ENCODE measurements at places on chromosomes 2 and 18.
A peak's percentile ranks its signal among the peaks of the same experiment; 100 is the strongest.

DNA sequence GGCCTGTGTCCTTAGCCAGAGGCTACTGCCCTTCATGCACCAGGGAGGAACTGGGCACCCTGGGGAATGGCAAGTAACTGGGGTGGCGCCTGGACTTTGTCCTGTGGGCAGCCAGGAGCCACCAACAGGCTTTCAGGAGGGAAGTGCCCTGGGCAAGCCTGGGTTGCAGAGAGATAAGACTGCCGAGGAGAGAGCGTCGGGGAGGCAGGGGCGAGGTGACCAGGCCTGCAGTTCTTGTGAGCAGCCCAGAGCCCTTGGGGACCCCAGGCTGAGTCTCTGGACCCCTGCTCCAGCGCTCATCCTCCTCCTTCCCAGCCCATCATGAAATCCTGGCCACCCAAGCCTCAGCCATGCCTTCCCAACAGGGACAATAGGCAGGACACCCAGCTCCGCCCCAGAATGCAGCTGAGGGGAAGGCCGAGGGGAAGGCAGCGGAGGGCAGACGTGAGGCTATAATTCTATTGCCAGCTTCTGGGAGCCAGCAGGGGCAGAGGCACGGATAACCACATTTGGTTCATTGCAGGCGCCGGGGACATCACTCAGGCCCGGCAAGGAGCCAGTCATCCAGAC lies 25.1 kb downstream of the ADRA2B start:
- DNase-seq, result no peak

- no peak for DNase-seq
Observed at GRCh38 chr2:80947601-80948130, 643.1 kb upstream of the LRRTM1 start.

DNA sequence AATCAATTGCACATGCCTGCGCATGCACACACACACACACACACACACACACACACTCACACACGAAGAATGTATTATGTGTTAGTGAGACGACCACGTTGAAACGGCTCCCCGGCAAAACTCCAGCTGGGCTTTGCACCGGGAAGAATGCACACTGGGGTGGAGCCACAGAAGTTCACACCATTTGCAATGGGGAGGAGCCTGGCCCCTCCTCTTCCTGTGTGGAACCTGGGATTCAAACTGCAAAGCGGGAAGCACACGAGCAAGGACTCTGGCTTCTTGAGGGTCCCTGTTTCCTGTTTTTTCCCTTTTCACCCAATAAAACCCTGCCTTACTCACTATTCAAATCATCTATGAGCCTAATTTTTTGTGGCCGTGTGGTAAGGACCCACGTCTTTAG lies 304.0 kb upstream of the TMEFF2 start:
- no peak for DNase-seq

- no peak for DNase-seq
Observed at GRCh38 chr18:65994302-65994701, 243.5 kb downstream of the CDH7 start.

GRCh38 chr18:58069721-58070292 lies 25.8 kb downstream of the NEDD4L start:
- no peak for DNase-seq

- no peak for DNase-seq
Observed at GRCh38 chr2:48248251-48248933, 281.6 kb upstream of the STON1 start.

- DNase-seq, result no peak
Observed at GRCh38 chr18:78670778-78671391, 308.7 kb upstream of the SALL3 start.

DNA sequence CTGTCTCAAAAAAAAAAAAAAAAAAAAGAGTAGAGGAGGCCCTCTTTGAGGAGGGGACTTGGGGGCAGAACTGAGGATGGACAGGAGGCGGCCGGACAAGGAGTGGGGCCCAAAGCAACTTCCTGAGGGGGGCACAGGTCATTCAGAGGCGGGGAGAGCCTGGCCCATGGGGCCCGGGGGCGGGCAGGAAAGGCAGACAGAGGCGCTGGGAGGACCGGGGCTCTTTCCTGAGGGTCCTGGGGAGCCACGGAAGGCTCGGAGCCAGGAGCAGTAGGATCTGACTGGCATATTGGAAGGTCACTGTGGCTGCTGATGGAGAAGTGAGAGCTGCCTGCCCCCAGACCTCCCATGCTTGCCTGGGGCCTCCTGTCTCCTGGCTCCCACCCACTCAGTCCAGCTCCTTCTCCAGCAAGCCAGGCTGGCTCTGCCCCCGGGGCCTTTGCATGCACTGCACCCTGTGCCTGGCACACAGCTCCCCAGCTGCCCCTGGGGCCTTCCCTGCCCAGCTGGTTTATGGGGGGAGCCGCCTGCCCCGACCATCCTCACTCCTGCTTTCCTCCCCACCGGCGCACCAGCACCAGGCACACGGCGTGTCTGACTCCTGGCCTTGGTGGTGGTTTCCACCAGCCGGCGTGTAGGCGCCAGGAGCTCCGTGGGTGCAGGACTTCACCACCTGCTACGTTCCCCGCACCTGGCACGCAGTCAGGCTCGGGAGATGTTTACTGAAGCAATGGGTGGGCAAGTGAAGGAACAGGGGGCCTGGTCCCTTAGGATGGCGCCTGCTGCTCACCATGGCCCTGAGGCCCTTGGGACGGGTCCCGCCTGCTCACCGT lies 5.6 kb downstream of the ESPNL start:
- no peak for DNase-seq

GRCh38 chr2:9565436-9566153 lies 10.0 kb upstream of the ADAM17 start:
- DNase-seq, result peak; percentile 79

- no peak for DNase-seq
Observed at GRCh38 chr18:56431551-56431950, 206.8 kb downstream of the TXNL1 start.

GRCh38 chr18:38487521-38487920 lies 921.9 kb upstream of the CELF4 start:
- no peak for DNase-seq

DNA sequence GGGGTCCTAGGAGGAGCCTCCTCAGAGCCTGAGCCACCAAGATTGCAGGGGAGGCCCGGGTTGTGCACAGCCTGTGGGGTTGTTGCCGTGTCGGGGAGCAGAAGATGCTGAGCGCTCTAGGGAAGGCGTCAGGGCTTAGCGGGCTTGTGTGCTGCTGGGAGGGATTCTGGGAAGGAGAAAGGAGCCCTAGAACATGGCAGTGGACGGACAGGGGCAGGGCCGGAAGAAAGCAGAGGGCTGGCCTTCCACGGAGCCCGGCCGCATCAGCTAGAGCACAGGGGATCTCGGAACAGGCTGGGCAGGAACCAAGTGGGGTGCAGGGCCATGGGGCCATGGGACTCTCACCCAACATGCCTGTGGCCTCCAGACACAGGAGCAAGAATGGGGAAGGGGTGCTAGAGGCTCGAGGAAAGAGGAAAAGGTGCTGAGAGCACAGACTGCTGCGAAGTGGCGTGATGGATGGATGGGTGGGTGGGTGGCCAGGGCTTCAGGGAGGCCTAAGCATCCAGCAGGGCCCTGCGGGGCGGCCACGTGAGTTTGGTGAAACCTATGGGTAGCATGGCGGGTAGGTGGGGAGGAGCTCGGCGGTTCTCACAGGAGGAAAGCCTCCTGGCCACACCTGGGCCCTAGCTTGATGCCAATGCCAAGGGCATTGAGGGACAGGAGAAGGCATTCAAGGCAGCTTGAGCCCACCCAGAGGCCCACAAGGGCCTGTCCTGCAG lies 35.8 kb downstream of the MTERF4 start:
- no peak for DNase-seq

DNA sequence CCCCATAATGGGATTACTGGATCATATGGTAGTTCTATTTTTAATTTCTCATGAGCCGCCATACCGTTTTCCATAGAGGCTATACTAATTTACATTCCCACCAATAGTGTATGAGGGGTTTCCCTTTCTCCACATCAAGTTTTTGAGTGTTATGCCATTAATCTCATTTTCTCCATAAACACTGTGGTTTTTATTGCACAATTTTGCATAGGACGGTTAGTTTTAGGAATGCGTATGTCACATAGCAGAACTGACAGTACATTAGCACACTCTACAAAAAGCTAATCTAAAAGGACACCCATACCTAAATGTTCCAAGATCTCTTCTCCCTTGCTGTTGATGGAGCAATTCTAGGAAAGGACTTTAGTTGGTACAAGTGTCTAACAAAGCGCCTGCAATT lies 32.5 kb downstream of the DARS1 start:
- DNase-seq, result no peak

- DNase-seq, result no peak
Observed at GRCh38 chr2:195562570-195563566, 94.2 kb upstream of the SLC39A10 start.

DNA sequence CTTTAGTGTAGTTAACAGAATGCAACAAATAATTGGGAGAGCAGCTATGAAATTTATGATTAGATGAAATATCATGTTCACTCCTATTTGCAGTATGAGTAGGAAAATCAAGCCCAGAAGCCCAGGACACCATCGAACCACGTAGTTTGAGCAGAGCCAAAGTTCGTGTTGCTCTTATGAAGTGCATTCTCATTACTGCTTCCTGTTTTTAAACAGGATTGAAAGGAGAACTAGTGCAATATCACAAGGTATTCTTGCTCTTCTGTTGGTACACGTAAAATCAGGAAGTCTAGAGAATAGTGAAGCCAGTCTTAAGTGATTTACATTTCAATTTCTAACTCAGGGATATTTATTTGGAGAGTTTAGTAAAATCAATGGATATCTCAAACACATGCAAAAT lies 21.1 kb downstream of the ARHGAP15 start:
- no peak for DNase-seq

GRCh38 chr18:2425426-2426317 lies 145.6 kb downstream of the METTL4 start:
- no peak for DNase-seq

DNA sequence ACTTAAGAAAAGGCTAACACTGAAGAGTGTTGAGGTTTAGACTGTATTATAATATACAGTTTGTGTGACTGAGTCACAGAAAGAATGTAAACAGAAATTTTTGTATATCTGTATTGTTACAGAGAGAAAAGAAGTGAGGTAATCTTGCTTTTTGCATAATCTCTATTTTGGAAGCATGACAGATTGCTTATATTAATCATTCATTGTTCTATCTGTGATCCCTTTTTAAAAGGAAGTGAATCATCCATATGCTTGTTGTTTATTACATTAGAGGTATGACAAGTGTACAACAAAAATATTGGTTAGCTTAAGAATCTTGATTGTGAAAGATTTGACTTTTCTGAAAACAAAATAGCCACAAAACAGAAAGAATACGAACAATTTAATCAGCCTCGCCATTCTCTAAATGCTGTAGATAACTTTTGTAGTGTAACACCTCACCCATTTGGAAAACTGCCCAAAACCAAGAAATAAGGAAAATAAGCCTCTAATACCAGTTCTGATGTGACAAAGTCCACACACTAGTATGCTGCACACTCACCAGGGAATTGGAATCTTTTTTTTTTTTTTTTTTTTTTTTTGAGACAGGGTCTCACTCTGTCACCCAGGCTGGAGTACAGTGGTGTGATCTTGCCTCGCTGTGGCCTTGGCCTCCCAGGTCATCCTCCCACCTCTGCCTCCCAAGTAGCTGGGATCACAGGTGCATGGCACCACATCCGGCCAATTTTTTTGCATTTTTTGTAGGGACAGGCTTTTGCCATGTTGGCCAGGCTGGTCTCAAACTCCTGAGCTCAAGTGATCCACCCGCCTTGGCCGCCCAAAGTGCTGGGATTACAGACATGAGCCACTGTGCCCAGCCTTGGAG lies 91.5 kb upstream of the LPIN2 start:
- DNase-seq, result no peak

DNA sequence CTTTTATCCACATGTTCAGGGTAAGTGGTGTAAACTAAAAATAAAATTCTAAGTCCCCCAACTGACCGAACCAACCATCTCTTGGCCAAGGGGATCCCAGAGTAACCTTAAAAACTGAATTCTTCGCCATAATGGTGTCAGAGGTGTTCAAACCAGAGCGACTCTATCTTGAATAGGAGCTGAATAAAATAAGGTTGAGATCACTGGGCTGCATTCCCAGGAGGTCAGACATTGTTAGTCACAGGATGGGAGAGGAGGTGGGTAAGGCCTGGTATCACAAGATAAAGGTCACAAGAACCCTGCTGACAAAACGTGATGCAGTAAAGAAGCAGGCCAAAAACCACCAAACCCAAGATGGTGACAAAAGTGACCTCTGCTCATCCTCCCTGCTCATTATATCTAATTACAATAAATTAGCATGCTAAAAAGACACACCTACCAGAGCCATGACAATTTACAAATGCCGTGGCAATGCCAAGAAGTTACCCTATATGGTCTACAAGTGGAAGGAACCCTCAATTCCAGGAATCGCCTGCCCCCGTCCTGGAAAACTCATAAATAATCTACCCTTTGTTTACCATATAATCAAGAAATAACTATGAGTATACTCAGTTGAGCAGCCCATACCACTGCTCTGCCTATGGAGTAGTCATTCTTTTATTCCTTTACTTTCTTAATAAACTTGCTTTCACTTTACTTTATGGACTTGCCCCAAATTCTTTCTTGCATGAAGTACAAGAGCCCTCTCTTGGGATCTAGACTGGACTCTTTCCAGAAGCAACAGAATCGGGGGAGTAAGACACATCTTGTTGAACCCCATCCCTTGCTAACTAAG lies 302.4 kb downstream of the STK39 start:
- no peak for DNase-seq

DNA sequence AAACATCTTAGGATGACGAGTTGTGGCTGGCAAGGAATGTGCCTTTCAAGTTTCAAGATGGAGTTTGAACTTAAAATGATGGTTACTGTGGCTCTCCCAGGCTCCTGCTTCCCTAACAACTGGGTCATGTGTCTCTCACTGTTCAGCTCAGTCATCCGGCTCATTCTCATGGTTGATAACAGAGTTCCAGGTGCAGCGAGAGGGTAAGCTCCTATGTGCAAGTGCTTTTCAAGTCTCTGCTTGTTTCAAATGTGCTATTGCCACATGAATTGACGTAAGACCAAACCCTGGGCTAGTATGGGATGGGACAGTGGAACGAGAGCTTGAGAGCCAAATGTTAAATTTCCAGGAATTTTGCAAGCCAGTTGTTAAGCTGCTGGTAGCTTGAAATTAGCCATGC lies 19.5 kb upstream of the PUM2 start:
- no peak for DNase-seq

GRCh38 chr18:48742706-48743475 lies 204.1 kb downstream of the CTIF start:
- DNase-seq, result peak; percentile 71

DNA sequence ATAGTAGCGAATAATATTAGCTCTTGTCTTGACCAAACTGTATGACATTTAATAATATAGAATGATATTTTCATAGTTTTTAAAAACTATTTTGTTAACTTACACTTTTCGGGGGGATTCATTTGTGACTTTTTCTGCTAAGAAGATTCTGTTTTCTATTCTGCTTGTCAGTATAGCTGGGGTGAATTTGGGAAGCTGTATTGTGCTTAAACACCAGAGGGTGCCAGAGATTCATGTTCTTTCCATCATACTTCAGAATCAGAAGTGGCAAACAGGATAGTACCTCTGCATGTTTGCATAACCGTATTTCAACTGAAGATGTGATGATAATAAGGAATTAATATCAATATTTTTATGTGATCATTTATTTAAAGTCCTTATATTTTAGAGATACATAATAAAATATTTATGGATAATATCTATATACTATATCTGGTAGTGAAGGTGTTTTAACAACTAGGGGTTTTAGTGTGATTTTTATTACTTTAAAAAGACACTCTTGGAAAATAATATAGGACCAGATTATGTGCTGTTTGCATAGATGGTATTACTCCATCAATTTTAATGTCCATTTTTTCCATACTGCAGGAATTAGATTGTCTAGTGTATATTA lies 81.0 kb downstream of the TAF4B start:
- no peak for DNase-seq

GRCh38 chr2:76128622-76129021 lies 417.9 kb upstream of the GCFC2 start:
- DNase-seq, result no peak

All from tibial nerve (tissue), 4 donors.